K562 (cell line): ENCODE measurements at places on chromosomes 12 and 14. TPM values are rescaled to one million over a fixed set of nuclear protein-coding genes. Genes with fewer than 3 reads are reported as not detected.

The FAM222A gene
- 0.29 and 0.83 TPM in 2 replicates for total RNA-seq

The COQ10A gene
- 12.7 and 14.2 TPM in 2 replicates for total RNA-seq

The CLEC14A gene
- not detected in 2 replicates for total RNA-seq

The ACVR1B gene
- 10.3 and 15.1 TPM in 2 replicates for total RNA-seq

The GSG1 gene
- not detected in 2 replicates for total RNA-seq

The TCTN2 gene
- 4.6 and 5.5 TPM in 2 replicates for total RNA-seq

The KRT6A gene
- not detected in 2 replicates for total RNA-seq

The TRPV4 gene
- total RNA-seq = not detected in 2 replicates

The TOMM20L gene
- total RNA-seq = not detected in 2 replicates
